ENCODE measurements at places on chromosomes 6 and 20.

GRCh38 chr6:143356101-143356880, 94.2 kb downstream of the ADAT2 start:
- DNase-seq = no peak

GRCh38 chr20:14758356-14758755, 420.9 kb upstream of the FLRT3 start:
- no peak for DNase-seq

DNA sequence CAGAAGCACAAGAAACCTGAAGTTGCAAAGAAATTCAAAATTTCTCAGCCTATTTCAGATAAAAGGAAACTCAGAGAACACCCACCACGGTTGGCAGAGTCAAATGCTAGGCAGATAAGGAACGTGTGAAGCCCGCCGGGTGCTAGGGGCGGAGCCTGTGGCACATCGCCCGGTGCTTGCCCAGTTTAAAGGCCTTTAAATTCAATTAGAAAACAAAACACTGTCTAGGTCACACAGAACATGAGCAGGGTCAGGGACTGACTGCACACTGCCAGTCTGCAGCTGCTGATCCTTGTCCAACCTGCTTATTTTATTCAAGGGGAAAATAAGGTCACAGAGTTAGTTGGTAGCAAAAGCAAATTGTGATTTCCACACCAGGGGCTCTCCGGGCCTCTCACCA, 75.8 kb downstream of the PSMG4 start:
- no peak for DNase-seq

DNA sequence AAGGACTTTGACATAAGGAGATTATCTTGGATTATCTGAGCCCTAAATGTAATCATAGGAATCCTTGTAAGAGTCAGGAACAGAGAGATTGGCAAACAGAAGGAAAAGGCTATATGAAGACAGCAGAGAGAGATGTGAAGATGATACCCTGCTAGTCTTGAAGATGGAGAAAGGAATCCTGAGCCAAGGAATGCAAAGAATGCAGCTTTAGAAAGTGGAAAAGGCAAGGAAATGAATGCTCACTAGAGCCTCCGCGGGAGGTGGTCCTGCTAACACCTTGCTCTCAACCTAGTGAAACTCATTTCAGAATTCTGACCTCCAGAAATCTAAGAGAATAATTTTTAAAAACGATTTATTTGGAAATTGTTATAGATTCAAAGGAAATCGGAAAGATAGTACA, 117.1 kb downstream of the TBXT start:
- no peak for DNase-seq

DNA sequence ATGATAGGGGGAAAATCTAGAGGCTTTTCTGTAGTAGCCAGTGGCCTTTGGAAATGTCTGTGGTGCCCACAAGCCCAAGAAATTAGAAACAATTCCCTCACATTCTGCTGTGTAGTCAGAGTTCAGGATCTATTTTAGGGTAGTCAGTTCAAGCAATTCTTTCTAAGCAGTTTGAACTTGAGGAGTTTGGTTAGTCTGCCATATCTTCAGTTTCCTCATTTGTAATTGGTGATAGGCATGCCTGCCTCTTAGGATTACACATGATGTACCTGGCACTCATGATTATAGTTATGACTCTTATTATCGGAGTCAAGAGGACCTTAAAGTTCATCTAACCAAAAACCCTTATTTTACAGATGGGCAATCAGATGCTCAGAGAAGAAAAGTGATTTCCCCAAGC, 21.2 kb upstream of the MEP1A start:
- no peak for DNase-seq

- DNase-seq = no peak
Observed at GRCh38 chr6:93972791-93973190, 553.4 kb upstream of the EPHA7 start.

- DNase-seq = peak; percentile 15
Observed at GRCh38 chr6:140653972-140654371, 1279.5 kb upstream of the CITED2 start.
